ENCODE measurements at places on chromosomes 6 and 20. TPM values are rescaled to one million over a fixed set of nuclear protein-coding genes. Genes with fewer than 3 reads are reported as not detected.

The RBM24 gene
- polyA plus RNA-seq = 3.5 TPM

The MOG gene
- polyA plus RNA-seq = not detected

The LZTS3 gene
- 3.9 TPM for polyA plus RNA-seq

The PAK5 gene
- polyA plus RNA-seq = not detected

The CLPSL2 gene
- polyA plus RNA-seq = not detected

The GMPR gene
- polyA plus RNA-seq = 1.5 TPM

The EYS gene
- polyA plus RNA-seq = 0.10 TPM

The ZC2HC1B gene
- polyA plus RNA-seq = not detected

The RHAG gene
- polyA plus RNA-seq = not detected

The GRM1 gene
- polyA plus RNA-seq = not detected

The TINAG gene
- not detected for polyA plus RNA-seq

The SAMD5 gene
- polyA plus RNA-seq = not detected

The ENPP4 gene
- polyA plus RNA-seq = 1.1 TPM

The E2F1 gene
- polyA plus RNA-seq = 4.9 TPM

The PRSS16 gene
- 0.20 TPM for polyA plus RNA-seq

The GJA10 gene
- polyA plus RNA-seq = not detected

The DYNLT2 gene
- polyA plus RNA-seq = 0.51 TPM

The HCRTR2 gene
- polyA plus RNA-seq = not detected

The TDRD6 gene
- not detected for polyA plus RNA-seq

The HLA-F gene
- polyA plus RNA-seq = 0.93 TPM

The FGD2 gene
- not detected for polyA plus RNA-seq

The IMPG1 gene
- not detected for polyA plus RNA-seq

The SLC17A3 gene
- not detected for polyA plus RNA-seq

The RAB32 gene
- 239 TPM for polyA plus RNA-seq

The C6orf89 gene
- 73.9 TPM for polyA plus RNA-seq

The SLC22A7 gene
- polyA plus RNA-seq = not detected

The VGLL2 gene
- polyA plus RNA-seq = not detected

The ELOVL2 gene
- 0.42 TPM for polyA plus RNA-seq

The MYL9 gene
- 681 TPM for polyA plus RNA-seq

The DPM1 gene
- 122 TPM for polyA plus RNA-seq

The NOX3 gene
- not detected for polyA plus RNA-seq

The MUC22 gene
- not detected for polyA plus RNA-seq

The HRH3 gene
- polyA plus RNA-seq = not detected

The TREM1 gene
- polyA plus RNA-seq = not detected

The SYS1 gene
- polyA plus RNA-seq = 24.6 TPM

The TMEM170B gene
- 0.14 TPM for polyA plus RNA-seq

The EPPIN gene
- polyA plus RNA-seq = not detected

The MOCS1 gene
- polyA plus RNA-seq = 8.4 TPM

The TRAPPC3L gene
- 0.30 TPM for polyA plus RNA-seq

The LTV1 gene
- 33.6 TPM for polyA plus RNA-seq

The TMC2 gene
- polyA plus RNA-seq = not detected

The PNPLA1 gene
- not detected for polyA plus RNA-seq

The LAMA2 gene
- 7.2 TPM for polyA plus RNA-seq

The LY6G5B gene
- 5.9 TPM for polyA plus RNA-seq

The BPI gene
- polyA plus RNA-seq = 0.10 TPM

The GATA5 gene
- not detected for polyA plus RNA-seq

The APMAP gene
- polyA plus RNA-seq = 123 TPM

The STAU1 gene
- polyA plus RNA-seq = 78.2 TPM

The DSN1 gene
- polyA plus RNA-seq = 15.6 TPM

The TEAD3 gene
- 6.9 TPM for polyA plus RNA-seq

The IFT52 gene
- polyA plus RNA-seq = 51.7 TPM

The PPP1R16B gene
- 0.34 TPM for polyA plus RNA-seq

The WFDC10B gene
- not detected for polyA plus RNA-seq

Measured in GM23248 (cell line).